ENCODE measurements at places on chromosomes 11 and 22.

- DNase-seq = no peak
Observed at GRCh38 chr11:28461338-28461737, 353.1 kb downstream of the METTL15 start.

GRCh38 chr11:64453466-64453865, 94.5 kb downstream of the RPS6KA4 start:
- DNase-seq = no peak

- no peak for DNase-seq
Observed at GRCh38 chr11:78620159-78620558, 45.5 kb upstream of the NARS2 start.

GRCh38 chr22:49303781-49304461, 523.8 kb downstream of the BRD1 start:
- no peak for DNase-seq

- no peak for DNase-seq
Observed at GRCh38 chr11:101552888-101553287, 30.9 kb downstream of the TRPC6 start.

DNA sequence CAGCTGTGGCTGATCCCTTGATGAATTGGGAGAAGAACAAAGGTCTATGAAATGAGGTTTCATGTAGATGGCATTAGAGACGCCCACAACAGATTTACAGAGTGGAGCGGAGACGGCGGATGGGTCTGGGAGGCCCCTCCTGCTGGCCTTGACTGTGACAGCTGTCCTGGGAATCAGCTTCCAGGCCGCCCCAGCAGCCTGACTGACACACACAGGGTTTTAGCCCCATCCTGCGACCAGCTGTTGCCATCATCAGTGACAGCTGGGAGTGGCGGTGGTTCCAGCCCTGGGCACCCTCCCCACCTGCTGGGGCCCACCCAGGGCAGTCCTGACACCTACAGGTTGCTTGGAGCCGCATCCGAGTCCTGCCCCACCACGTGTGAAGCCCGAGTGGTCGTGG, 64.0 kb upstream of the PPP6R3 start:
- DNase-seq = no peak

All from activated CD4-positive, alpha-beta T cell treated with anti-CD3 and anti-CD28 coated beads for 36 hours (primary cell).